ENCODE measurements at places on chromosomes 3 and 15. TPM values are rescaled to one million over a fixed set of nuclear protein-coding genes. Genes with fewer than 3 reads are reported as not detected.

The AADACL2 gene
- not detected for polyA plus RNA-seq

The RASGRF1 gene
- polyA plus RNA-seq = not detected

The VGLL4 gene
- 11.7 TPM for polyA plus RNA-seq

The ABHD17C gene
- polyA plus RNA-seq = 3.0 TPM

The HES1 gene
- polyA plus RNA-seq = 12.5 TPM

The GJD2 gene
- polyA plus RNA-seq = not detected

The CCNDBP1 gene
- 21.4 TPM for polyA plus RNA-seq

The HDC gene
- 0.07 TPM for polyA plus RNA-seq

The PTH1R gene
- polyA plus RNA-seq = 27.4 TPM

The ATP13A3 gene
- 33.6 TPM for polyA plus RNA-seq

The ADPRH gene
- polyA plus RNA-seq = 0.89 TPM

The CLDN16 gene
- 0.64 TPM for polyA plus RNA-seq

The SCG5 gene
- polyA plus RNA-seq = 2.9 TPM

The KBTBD12 gene
- 0.02 TPM for polyA plus RNA-seq

The CLRN1 gene
- not detected for polyA plus RNA-seq

The LINGO1 gene
- 0.75 TPM for polyA plus RNA-seq

The TYRO3 gene
- 1.1 TPM for polyA plus RNA-seq
